ENCODE measurements at places on chromosomes 16 and 17.

DNA sequence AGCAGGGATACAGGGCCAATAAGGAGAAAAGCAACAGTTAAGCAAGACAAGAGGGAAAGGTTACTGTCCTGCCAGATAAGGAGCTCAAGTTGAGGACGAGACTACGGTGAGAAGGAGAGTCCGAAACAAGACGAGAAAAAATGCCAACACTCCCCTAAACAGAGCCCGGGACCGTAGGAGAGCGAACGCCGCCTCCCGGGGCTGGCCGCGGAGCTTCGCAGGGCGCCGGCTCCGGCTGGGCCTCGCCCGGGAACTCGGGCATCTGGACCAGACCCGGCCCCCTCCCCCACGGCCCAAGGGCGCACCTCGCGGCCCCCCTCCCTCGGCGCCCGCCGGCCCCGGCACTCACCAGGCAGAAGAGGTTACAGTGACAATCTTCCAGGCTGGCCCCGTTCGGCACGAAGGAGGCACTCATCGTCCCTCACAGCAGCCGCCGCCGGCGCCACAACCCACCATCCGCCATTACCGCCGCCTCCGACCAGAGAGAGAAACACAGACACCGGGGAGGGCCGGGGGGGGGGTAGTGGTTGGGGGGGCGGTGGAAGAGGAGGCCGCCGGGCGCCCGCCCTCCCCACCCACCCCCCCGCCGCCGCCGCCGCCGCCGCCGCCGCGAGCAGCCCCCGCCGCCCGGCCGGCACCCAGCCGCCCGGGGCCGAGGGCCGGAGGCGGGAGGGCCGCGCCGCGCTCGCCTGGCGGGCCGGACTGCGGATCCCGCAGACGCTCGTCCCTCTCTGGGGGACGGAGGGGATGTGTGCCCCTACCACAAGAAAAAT, at the start of gene MED13:
MED13 (minus strand) TSS at position 488 of the 773 bp plus-strand sequence; CDS start at position 415, 73 bp downstream.
- peak; percentile 47 for DNase-seq

- no peak for DNase-seq
These were observed 12.0 kb downstream of the TBC1D16 start for GRCh38 chr17:80023481-80024205.

GRCh38 chr17:35801583-35802224, 6.3 kb upstream of the MMP28 start:
- no peak for DNase-seq

DNA sequence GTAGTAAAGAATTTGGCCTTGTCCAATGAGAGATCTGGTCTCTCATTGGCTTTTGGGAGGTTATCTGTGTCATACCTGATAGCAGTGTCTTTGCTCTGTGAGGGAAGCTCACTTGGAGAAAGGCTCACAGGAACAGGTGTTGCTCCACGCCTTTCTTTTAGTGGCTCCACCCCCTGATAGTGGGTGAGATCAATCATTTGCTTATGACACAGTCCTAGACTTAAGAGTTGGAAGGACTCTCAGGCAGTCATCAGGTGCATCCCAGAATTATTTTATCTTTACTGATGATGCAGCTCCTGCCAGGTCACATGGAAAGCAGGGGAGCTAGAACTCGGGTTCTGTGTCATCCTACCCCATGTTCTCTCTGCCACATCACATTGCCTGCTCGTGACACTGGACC, 59.3 kb downstream of the CENPV start:
- DNase-seq = no peak

DNA sequence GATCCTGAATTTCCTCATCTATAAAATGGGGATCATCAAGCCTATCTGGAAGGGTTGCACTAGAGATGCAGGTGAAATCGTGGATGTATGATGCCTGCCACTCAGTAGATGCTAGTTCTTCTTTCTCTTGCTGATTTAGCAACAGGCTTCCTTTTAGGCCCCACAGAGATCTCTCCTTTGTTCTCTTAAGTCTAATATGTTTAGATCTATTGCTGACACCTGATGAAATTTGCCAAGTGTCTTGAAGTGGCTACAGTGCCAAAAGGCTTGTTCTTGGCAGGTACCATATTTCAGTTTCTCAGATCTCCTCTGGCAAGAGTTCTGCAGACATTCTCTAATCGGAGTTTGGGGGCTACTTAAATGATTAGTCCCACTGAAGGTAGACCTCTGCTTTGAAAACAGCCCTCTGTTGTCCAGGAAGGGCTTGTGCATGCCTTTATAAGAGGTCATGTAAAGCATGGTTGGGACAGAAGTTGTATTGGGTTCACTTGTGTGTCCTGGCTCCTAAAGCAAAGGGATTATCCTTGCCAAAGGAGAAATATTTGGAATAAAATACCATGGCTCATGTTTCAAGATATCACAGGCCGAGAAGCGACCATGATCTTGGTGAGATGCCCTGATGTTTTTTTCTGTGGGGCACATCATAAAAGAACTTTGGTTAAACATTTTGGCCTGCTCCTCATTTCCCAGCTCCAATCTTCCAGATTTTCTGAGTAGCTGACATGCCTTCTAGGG, 234.0 kb downstream of the MSI2 start:
- DNase-seq = no peak

GRCh38 chr17:4986951-4987766, at the start of gene CAMTA2:
Gene CAMTA2 (minus strand): TSS chr17:4987675. CDS start chr17:4986222, 1,453 bp downstream.
- peak; percentile 82 for DNase-seq

- DNase-seq = no peak
These were observed 2.3 kb downstream of the ALDH3A2 start for GRCh38 chr17:19650826-19651225.

DNA sequence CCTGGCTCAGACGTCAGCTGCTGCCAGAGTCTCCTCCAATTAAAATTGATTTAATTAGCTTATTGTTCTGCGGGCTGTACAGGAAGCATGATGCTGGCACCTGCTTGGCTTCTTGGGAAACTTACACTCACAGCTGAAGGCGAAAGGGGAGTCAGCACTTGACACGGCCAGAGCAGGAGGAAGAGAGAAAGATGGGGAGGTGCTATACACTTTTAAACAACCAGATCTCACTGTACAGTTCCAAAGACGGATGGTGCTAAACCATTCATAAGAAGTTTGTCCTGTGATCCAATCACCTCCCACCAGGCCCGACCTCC, 1.4 kb upstream of the PRDM7 start:
- no peak for DNase-seq

DNA sequence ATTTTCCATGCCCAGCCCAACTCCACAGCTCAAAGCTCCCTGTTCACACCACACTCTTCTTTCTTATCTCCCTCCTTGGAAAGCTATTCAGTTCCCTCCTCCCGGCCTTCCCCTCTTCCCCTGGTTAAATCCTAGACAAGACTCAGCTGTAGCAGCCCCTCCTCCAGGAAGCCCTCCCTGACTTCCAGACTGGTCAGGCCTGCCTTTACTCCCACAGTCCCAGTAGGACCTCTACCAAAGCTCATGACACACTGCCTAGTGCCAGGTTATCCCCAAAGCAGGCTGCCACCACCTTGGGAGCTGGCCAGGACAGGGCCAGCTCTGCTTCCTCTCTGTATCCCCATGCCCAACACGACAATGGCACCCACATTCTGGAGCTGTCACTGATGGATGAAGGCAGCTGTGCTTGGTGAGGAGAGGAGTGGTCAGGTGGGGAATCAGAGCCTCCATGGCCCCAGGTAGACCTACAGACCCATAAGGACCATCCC, 50.0 kb downstream of the BEAN1 start:
- DNase-seq = no peak

- DNase-seq = no peak
These were observed 21.2 kb upstream of the MSI2 start for GRCh38 chr17:57235124-57235523.
